ENCODE measurements at places on chromosomes 12 and 14. TPM values are rescaled to one million over a fixed set of nuclear protein-coding genes. Genes with fewer than 3 reads are reported as not detected.

GRCh38 chr14:72517736-72518135, 376.2 kb downstream of the DPF3 start:
- ATAC-seq: no peak

DNA sequence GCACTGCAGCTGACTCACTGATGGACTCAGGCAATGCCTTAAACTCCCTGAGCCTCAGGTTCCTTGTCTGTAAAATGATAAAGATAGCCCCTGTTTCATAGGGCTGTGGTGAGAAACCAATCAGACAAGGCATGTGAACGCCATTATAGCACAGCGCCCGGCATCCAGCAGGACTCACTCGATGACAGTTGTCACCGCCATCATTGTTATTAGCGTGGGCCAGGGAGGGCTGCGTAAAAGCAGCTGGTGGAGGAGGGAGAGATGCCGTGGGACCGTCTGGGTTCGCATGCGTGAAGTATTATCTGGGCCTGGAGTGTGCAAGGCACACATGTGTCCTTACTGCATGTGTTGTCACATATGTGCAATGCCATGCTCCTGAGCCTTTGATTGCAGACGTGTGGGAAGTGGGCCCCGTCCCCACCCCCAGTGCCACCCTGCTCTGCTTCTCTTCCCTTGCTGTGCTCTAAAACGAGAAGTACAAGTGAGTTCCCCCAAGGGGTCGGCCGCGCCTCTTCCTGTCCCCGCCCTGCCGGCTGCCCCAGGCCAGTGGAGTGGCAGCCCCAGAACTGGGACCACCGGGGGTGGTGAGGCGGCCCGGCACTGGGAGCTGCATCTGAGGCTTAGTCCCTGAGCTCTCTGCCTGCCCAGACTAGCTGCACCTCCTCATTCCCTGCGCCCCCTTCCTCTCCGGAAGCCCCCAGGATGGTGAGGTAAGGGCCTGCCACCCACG, at the start of gene PTPN6:
TSS of gene PTPN6 (plus strand) at position 546 of the 730 bp plus-strand sequence. CDS start at position 703, 157 bp downstream.
- no peak for ATAC-seq

DNA sequence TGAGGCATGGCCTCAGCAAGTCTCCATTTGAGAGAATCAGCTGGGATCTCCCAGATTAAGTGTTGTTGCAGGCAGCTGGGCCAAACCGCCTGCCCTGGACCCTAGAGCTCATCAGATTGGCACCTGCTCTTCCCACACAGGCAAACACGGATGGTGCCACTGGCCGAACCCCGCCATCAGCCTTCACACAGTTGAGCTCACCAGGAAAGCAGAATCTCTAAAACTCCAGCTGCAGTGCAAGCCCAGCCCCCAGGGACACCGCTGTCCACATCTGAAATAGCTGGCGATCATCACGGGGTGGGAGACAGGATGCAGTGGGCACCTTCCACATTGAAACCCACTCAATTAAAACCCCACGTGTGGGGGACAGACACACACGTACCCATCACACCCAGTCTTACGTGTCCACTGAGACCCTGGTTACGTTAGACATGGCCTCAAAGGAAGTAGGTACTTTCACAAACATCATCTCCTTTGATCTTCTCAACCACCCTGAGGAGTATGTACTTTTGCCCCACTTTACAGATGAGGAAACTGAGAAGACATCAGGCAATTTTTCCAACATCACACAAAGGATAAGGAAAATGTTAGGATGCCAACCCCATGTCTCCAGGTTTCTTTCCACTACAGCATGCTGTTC, 88.8 kb downstream of the SINHCAF start:
- no peak for ATAC-seq

The CCND2 gene
- 48.9 TPM for total RNA-seq

GRCh38 chr12:43238281-43238680, 313.7 kb downstream of the ADAMTS20 start:
- ATAC-seq: no peak

Measured in esophagus mucosa (tissue), 1 donor.